ENCODE measurements at places on chromosomes 2 and 18.

DNA sequence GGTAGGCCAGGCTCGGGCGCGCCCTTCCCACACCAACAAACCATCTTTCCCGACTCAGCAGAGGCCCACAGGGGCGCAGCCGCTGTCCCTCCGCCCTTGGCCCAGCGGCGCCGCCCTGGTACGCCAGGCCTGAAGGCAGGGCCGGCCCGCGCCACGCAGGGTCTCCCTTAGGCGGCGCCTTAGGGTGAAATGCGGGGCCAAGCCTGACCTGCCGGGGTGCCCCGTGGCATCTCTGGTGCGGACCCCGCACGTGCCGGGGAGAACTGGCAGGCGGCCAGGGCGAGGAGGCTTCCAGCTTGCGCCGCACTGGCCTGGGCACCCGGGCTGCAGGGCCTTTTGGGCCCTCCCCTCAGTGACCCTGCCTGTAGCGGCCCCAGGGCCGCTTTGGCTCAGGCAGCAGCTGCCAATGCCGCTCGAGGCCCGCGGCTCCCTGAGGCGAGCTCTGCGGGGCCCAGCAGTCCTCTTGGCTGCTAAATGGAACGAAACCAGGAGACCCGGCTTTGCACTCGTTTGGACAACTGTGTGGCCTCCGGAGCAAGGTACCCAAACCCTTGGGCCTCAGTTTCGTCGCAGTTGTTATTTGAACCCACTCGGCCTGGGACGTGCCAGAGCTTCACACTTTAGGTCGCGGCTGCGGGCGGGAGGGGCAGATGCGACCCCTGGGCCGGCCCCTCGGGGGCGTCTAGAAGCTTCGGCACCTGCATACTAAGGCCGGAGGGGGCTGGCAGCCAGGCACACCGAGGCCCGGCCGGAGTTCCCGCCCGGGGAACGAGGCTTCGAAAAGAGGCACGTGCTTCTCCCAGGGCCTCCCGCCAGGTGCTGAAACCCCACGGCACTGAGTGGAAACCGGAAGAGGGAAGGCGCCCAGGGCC lies 8.5 kb downstream of the OTX1 start:
- peak; percentile 71 for DNase-seq

- DNase-seq: no peak
These were observed 424.6 kb downstream of the METTL4 start for GRCh38 chr18:2146754-2147153.

- peak; percentile 10 for DNase-seq
These were observed 26.8 kb upstream of the GPR17 start for GRCh38 chr2:127619203-127619590.

- DNase-seq: no peak
These were observed 3.1 kb downstream of the DBI start for GRCh38 chr2:119369845-119370244.

- peak; percentile 61 for DNase-seq
These were observed 90.6 kb downstream of the SKA1 start for GRCh38 chr18:50465211-50466153.

DNA sequence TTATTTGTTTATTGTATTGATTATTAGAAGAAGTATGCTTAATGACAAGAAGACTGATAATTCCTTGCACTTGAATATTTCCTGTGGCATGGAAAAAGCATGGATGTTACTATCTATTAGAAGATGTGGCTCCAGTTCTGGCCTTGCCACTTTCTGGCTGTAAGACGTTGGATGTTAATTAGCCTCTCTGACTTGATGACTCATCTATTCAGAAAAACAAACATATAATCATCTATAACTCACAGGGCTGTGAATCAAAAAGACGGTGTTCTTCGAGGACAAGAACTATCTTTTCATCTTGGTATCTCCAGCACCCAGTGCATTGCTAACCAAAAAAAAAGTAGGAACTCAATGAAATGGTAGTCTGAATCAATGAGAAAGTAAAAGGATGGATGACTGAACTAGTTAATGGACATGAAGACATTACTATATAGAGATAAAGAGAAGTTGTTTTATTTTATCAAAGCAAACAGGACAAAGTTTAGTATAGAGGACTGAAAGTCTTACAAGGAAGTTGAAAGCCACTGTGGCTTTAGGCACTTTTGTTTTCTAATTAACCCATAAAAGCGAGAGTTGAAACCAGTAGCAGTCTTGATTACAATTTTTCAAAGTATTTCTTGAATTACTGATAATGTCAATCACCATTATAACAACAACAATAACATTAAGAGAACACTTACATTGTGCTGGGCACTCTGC lies 145.3 kb downstream of the RND3 start:
- no peak for DNase-seq

GRCh38 chr2:230447455-230448451 lies 31.8 kb downstream of the SP100 start:
- no peak for DNase-seq

- peak; percentile 63 for DNase-seq
These were observed 390.1 kb upstream of the TRIB2 start for GRCh38 chr2:12326449-12327190.

- no peak for DNase-seq
These were observed 273.6 kb upstream of the NCKAP5 start for GRCh38 chr2:133841900-133842299.

DNA sequence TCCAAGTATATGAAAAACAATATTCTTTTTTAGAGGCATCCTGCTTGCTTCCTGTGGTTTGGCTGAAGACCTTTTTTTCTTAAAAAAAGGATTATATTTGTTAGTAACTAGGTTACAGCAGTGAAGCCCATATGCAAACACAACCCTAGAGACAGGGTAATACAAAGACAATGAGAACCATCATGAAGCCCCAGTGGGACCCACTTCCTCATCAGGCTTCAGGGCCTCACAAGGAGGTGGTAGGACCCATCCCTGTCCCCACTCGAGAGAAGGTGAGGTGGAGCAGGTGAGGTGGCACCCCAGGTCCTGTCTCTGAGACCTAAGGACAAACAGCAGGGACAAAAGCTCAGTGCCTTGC lies 80.3 kb downstream of the EDAR start:
- no peak for DNase-seq

- no peak for DNase-seq
These were observed 66.9 kb upstream of the CYP26B1 start for GRCh38 chr2:72214429-72215143.

DNA sequence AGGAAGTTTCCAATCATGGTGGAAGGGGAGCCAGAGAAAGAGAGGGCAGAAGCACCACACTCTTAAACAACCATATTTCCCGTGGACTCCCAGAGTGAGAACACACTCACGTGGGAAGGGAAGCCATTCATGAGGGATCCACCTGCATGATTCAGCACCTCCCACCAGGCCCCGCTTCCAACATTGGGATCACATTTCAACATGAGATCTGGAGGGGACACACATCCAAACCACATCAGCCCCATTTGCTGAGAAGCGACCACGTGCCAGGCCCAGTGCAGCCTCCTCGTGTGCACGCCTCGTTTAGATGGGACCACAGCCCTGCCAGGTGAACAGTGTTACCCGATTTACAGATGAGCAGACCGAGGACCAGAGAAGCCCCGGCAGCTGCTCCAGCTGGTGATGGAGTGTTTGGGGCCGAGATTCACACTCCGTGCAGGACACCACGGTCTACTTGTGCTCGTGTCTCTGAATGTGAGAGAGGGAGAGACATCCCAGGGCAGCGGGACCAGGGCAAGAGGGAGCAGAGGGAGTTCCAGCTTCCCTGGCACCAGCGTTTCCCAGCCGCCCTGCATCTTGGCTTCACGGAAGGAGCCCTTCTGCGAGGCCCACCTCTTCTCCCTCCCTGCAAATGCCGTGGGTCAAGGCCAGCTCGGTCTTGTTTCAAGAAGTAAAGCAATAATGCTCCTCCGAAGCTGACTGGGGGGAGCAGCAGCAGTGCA lies 76.9 kb upstream of the ODC1 start:
- DNase-seq: peak; percentile 26

- no peak for DNase-seq
These were observed 204.1 kb downstream of the CELF4 start for GRCh38 chr18:37361335-37362157.
